Cortex of kidney (tissue), 1 donor: ENCODE measurements at places on chromosomes 16 and 17.

GRCh38 chr17:5241861-5242671, 7.4 kb upstream of the SCIMP start:
- DNase-seq, result no peak

DNA sequence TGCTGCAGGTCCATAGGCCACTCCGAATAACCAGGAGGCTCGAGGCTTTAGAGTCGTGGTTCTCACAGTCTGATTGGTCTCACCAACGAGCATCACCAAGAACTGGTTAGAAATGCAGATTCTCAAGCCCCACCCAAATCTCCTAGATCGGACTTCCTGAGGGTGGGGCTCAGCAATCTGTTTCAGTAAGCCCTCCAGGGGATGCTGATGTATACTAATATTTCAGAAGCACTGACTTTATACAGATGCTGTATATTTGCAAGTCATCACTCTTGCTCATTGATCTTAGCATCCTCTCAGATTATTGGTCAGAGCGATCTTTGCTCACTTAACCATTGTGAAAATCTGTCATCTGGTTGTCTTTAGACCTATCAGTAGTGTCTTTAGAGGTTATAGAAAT, 4.4 kb upstream of the VAC14 start:
- no peak for DNase-seq

- no peak for DNase-seq
Measured at GRCh38 chr17:71741836-71742235, 379.0 kb upstream of the SOX9 start.

GRCh38 chr17:3965118-3965800, 1.0 kb upstream of the ATP2A3 start:
- no peak for DNase-seq

DNA sequence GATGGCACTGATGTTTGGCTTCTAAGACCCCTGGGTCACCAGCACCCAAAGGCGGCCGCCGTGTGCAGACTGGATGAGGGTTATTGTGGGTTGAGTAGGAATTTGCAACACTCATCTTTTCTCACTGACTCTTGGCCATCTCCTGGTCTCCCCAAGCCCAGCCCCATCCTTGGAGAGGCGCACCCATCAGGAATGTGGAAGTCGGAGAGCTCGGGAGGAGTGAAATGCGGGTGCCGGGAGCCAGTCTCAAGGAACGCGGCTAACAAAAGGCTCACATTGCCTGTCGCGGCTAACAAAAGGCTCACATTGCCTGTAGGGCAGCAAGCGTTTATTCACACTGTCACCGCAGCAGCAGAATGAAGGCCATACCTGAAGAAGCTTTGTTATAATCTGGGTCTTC, 248.6 kb downstream of the FOXL1 start:
- DNase-seq, result no peak

DNA sequence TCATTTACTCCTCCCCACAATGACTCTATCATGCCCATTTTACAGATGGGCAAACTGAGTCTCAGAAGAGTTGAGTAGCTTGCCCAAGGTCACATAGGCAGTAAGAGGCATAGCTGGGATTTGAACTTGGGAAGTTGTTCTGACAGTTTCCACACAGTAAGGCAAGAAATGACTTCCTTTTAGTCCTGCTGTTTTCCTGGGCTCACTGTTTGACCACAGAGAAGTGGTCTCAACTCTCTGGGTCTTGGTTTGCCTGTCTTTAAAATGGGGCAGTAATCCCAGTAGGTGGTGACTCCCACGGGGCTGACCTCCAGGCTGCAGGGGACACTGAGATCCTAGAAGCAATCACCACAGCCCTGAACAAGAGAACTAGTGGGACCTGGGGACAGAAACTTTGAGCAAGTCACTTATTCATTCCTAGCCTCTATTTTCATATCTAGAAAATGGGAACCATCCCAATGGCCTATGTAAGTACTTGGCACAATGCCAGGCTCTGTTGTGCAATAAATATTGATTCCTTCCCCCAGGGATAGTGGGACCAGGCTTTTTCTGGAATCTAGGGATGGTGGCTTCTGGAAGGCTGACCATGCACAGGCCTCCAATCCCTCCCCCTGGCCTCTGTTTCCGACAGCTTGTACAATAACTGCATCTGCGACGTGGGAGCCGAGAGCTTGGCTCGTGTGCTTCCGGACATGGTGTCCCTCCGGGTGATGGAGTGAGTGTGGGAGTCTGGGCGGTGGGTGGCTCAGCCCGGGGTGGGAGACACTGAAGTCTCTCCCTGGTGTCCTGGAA, 20.5 kb downstream of the DEXI start:
- DNase-seq, result no peak

GRCh38 chr16:49856672-49857330, 889 bp upstream of the ZNF423 start:
- no peak for DNase-seq

GRCh38 chr17:8436844-8437171, 1.1 kb downstream of the NDEL1 start:
- no peak for DNase-seq

DNA sequence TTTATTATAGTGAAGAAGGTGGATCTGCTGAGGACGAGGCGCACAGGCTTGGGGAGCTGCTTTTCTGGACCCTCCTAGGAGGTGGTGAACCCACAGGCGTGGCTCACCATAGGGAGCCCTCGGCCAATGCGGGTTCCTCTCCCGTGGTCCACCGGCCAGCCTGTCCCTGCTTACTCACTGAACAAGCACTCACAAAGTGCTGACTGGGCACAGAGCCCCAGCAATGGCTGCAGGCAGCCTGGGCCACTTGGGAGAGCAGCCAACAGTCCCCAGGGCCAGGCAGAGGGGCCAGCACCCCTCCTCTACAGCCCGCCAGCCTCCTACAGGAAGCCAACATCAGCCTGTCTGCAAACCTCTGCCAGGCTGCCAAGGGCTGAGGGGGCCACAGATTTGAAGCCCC, 19.1 kb upstream of the NCBP3 start:
- DNase-seq, result no peak

- no peak for DNase-seq
Measured at GRCh38 chr16:3938843-3939624, 58.5 kb upstream of the CREBBP start.

DNA sequence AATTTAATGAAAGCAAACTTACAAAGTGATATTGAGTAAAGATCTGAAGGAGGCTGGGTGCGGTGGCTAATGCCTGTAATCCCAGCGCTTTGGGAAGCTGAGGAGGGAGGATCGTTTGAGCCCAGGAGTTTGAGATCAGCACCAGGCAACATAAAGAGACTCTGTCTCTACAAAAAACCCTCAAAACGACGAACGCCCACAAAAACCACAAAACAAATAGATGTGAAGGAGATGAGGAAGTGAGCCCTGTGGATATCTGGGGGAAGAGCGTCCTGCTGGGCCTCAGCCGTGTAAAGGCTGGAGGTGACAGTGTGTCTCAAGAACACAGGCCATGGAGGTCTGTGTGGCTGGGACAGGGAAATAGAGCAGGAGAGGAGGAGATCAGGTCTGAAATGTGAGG, 68.8 kb downstream of the ITFG1 start:
- DNase-seq, result no peak

DNA sequence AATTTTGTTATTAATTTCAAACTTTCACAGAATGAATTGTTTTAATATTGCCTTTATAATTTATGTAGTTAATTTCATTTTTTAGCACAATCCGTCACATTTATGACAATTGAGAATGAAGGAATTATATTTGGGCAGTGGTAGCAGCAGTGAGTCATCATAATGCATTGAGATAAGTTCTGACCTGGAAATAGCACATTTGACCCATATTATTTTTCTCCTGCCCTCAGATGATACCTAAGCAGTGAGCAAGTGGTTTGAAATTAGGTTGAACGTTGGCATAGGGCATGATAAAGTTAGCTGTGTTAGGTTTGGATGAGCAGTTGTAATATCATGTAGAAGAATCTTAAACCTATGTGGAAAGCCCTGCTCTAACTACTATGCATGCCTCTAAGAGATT, 1431.3 kb upstream of the CDH8 start:
- no peak for DNase-seq

GRCh38 chr16:70757183-70757582, 43.8 kb downstream of the VAC14 start:
- no peak for DNase-seq

- DNase-seq, result no peak
Measured at GRCh38 chr17:41773190-41773588, 13.3 kb downstream of the JUP start.

DNA sequence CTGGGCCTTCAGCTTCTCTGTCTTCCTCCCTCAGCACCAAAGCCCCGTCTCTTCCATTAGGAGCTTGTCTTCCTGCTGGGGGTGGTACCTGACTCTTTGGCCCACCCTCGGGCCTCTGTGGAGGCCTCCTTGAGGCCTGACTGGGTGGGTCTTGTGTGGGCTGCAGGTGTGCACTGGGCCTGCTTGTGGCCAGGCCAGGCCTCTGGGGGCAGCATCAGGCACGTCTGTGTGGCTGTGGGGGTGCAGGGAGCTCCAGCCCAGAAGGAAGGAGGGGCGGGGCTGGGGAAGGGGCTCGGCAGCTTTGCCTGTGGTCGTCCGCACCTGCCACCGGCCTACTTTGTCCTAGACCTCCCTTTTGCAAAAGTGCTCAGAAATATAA, 7.0 kb downstream of the PIGQ start:
- DNase-seq, result no peak

- no peak for DNase-seq
Measured at GRCh38 chr16:56998861-56999260, 9.5 kb downstream of the NLRC5 start.

DNA sequence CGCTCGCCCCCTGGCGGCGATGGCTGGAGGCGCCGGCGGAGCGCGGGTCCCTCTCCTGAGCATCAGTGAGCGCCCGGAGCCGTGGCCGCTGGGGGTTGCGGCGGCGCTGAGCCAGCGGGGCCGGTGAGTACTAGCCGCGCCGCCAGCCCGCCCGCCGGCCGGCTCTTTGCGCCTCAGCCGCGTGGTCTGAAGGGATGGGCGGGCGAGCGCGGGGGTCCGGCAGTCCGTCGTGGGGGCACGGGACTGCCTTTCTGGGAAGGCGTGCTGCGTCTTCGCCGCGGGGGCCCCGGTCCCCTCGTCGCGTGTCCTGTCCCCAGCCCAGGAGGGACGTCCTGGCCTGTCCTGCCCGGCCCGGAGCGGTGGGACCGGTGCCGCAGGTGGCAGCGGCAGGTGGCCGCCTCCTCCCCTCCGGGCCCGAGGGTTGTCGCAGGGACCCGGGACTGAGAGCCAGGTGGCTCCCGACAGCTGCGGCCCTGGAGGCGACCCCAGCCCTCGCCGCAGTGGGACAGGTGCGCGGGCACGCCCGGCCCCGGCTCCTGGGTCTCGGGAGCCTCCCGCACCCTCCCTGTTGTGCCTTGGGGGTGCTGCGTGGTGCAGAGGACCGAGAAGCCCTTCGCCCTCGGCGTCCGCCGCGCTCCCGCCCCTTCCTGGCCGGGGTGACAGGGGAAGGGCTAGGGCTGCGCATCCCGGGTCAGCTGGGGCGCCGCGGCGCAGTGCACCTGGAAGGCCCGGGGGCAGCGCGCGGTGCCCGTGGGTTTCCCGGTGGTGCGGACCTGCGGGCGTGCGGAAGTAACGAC, at the start of gene SPECC1:
TSS of gene SPECC1 (plus strand) at position 58 of the 797 bp plus-strand sequence. CDS start 87,293 bp downstream, outside the sequence.
- no peak for DNase-seq

- DNase-seq, result no peak
Measured at GRCh38 chr17:68612209-68612922, 11.2 kb upstream of the FAM20A start.

DNA sequence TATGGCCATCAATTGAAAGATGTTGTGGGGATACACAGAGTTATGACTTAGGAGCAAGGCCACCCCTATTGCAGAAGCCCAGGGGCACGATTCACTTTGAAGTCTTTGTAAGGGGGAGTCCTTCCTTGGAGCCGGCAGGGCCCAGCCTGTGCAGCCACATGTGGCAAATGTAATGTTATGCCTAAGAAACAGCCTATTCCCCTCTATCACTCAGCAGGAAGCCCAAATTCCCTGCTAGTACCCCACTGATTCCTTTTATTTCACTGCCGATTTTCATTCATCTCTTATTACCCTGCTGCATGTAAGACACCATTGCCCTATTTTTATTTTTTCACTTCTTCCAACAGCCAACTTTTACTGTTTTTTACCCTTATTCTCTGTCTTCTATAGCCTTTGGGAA, 233.2 kb downstream of the PMP22 start:
- no peak for DNase-seq

DNA sequence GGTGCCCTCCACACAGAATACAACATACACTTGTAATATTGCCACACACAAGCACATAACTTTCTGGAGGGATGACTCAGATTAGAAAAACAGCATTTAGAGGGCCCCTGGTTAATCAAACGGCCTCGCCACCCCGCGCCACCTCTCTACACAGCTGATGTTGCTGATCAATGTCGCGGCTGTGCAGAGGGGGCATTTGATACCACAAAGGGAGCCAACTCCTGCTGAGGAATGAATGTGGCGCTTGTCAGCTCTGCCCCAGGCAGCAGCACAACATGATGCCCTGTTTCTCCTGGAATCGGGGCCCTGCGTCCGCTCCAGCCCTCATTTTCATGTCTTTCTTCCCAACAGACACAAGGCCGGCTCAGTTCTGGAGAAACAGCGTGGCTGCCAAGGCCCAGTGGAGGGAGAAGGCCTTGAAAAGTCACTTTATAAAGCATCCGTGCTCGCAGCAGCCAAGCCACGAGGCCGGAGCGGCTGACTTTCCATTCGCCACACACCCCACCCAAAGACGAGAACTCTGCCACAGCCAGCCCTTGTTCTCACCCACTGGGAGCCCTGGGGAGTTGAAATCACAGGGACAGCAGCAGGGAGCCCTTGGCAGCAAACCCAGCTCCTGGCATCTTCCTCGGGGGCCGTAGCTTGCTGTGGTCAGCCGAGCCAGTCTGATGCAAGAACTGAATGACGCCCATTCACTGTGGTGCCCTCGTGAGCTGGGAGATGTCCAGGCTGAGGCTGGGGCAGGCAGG, 65.6 kb downstream of the XYLT1 start:
- DNase-seq, result no peak

DNA sequence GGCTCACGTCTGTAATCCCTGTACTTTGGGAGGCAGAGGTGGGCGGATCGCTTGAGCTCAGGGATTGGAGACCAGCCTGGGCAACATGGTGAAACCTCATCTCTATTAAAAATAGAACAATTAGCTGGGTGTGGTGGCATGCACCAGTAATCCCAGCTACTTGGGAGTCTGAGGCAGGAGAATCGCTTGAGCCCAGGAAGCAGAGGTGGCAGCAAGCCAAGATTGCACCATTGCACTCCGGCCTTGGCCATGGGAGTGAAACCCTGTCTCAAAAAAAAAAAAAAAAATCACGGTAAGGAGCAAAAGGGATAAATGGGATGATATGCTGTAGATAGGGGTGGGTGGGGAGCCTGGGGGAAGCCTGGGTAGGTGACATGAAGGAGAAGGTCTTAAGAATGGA, 20.4 kb upstream of the TMEM98 start:
- DNase-seq, result no peak
